Stimulated activated naive B cell treated with anti-CD40 and anti-IgM and Interleukin-4, amounts not matched to agents 10 μg/mL and 1 μg/mL and 100 μg/mL, for 72 hours (primary cell): ENCODE measurements at places on chromosomes 4 and X.

GRCh38 chrX:47078129-47079043 lies at the start of gene RGN:
Gene RGN, plus strand, starts transcription at chrX:47078443. Its CDS starts 2,702 bp downstream, at chrX:47081145.
- no peak for DNase-seq

GRCh38 chr4:152503653-152504290 lies 32.1 kb downstream of the FBXW7 start:
- DNase-seq: no peak

DNA sequence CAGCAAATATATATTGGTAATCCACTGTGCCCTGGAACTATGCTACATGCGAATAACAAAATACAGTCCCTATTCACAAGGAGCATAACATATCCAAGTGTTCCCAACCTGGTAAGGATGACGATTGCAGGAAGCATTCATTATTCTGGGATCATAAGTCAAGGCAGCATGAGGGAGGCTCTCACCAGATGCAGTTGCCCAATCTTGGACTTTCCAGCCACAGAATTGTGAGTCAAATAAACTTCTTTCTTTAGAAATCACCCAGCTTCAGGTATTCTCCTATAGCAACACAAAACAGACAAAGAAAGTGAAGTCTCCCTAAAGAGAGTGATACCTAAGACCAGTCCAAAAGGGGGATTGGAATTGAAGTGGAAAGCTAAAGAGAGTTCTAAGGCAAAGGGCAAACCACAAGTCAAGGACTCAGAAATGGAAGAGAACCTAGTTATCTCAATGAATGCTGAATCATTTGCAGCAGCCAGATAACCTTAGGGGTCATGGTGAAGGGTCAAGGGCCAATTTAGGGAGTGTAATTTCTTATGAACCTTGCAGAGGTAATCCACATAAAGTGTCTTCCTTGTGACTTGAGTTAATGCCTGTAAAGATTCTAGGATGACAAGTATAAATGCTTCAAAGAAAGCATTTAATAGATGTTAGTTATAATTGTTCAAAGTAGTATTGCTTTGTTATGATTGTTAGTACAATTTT lies 103.1 kb upstream of the PCDH7 start:
- no peak for DNase-seq

- no peak for DNase-seq
Observed at GRCh38 chrX:131634900-131635299, 91.0 kb downstream of the OR13H1 start.

- DNase-seq: no peak
Observed at GRCh38 chr4:135508006-135508714, 1306.6 kb upstream of the PABPC4L start.

- no peak for DNase-seq
Observed at GRCh38 chrX:134660627-134661026, 2.4 kb upstream of the PLAC1 start.
